NCI-H1436 treated with DMSO at 0.1 percent for 48 hours (cell line): ENCODE measurements at places on chromosomes 16 and 17.

DNA sequence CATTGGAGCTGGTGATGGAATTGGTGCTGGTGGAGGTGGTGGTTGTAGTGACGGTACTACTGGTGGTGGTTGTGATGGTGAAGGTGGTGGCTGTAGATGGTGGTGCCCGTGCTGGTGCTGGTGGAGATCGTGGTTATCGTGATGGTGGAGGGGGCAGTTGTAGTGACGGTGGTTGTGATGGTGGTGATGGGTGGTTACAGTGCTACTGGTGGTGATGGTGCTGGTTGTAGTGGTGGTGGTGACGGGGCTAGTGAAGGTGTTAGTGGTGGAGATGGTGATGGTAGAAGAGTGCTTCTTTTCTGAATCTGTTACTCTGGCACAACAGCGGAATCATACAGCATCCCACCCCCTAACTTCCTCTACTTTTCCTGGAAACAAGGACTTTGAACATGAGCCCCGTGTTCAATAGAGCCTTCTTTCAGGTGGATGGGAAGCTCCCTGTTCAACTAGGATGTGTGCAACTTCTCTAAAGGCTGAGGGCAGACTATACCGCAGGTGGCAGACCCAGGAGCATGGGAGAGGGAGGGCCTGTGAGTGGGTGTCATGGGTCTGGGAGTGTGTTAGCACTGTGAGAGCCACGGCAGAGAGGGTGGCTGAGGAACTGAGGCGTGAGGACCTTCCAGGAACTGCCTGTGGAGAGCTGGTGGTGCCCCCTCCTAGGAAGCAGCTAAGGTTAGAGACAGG is 8.2 kb downstream of the TBX21 start:
- DNase-seq = no peak

DNA sequence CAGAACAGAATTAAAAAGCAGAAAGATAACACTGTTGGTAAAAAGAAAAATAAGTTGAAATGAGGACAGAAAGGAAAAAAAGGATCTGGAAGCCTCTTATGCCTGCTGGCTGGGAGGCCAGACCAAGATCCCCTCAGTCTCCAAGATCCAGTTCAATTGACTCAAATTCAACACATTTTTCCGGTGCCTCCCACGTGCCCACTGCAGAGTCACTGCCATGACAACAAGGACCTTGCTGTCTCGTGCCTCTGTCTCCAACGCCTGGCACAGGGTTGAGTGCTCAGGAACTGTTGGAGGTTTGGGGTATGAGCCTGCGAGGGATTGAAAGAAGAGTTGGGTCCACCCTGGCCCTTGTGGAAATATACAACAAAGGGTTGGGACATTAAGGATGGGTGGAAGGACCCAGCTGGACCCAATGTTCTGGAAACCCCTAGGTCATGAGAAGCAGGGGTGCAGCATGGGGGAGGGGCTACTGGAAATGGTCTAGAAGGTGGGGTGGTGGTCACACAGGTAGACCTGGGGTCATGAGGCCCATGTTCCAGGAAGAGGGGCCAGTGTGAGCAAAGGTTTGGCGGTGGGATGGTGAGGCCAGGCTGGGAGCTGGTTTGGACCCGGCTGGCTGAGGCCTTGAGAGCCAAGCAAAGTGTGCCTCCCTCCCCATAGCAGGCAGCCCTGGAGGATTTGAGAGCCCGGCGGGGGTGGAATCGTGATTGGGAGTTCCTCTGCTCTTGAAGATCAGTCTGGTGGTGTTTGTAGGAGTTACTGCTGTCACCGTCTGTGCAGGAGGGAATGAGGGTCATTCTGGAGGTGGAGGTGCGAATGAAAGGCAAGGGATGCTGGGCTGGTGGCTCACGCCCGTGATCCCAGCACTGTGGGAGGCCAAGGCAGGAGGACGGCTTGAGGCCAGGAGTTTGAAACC is 1.3 kb downstream of the IL34 start:
- DNase-seq = no peak

DNA sequence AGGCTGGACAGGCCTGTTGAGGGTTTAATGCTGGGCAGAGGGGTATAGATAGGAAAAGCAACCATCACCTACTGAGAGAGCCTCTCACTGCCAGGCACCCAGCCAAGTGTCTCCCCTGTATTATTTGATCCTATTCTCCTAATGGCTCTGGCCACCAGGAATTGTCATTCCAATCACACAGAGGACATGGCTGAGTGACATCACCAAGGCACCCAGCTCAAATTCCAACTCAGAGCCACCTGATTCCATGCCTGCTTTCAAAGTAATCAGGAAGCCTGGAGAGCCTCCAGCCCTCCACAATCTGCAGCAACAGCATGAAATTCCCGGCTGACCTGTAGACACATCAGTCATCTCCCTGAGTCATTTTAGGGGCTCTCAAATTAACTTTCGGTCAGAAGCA is 368.9 kb upstream of the C16orf82 start:
- DNase-seq = no peak

DNA sequence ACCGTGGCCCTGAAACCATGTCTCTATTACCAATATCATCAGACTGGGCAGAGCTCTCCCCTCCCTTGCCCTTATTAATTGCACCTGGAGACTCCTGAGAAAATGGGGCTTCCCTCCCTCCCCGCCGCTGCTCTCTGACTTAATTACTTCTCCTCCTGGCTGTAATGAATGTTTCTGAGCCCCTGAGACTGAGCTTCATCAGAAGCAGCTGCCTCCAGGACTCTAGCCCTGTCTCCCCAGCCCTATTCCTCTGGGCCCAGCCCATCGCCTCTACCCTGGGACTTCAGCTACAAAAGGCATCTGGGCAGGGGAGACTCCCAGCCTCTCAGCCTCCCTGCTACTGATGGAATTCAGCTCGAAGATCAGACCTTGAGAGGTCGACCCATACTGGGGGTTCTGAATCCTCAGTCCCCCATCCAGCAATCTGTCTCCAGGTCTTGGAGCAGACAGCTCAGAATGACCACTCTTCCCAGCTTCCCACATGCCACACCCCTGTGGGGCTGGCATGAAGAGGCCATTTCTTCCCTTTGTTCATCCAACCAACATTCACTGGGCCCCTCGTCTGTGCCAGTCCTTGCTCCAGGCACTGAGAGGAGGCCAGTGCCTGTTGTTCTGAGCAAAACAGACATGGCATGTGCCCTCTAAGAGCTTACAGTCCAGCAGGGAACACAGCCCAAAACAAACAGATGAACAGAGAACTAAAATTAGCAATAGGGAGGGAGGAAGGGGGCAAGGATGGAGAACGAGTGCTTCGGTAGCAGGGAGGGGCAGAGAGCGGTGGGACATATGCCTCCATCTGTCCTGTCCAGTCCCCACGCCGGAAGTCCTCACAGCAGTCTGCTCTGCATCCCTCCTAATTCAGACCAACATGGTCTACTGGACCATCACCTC is 17.0 kb upstream of the NAGS start:
- DNase-seq = no peak

- DNase-seq = no peak
These were observed 40.6 kb downstream of the MIS12 start for GRCh38 chr17:5526821-5527598.

DNA sequence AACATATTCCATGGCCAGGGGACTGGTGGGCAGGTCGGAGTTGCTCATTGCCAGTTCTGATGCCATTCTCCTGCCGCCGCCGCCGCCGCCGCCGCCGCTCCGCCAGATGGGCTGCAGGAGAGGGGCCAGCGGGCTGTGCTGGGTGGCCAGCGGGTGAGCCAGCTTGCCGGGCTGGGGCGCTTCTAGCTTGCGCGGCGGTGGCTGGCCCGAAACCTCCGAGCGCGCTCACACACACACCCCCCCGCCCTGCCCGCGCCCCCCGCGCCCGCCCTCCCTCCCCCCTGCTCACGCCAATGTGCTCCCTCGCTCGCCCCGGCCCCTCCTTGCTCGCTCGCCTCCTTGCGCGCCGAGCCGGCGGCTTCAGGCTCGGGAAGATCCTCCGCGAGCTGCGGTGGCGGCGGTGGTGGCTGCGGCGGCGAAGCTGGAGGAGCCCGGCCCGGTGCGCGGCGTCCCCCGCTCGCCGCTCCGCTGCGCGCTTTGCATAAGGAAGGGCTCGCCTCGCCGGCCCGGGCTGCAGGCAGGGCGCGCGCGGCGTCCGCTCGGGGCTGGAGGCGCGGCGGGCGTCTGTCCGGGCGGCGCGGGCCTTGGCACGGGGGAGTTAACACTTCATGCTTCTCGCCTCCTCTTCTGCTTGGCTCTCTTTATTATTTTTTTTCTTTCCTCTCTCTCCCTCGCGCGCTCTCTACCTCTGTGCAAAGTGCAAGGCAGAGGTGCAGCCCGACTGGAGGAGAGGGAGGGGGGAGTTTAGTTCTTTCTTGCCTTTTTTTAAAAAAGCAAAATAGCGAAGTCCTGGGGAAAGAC is 500 bp downstream of the MAF start:
- DNase-seq = no peak

- DNase-seq = no peak
These were observed 276.4 kb upstream of the PSMD7 start for GRCh38 chr16:74020095-74020670.

GRCh38 chr16:74999609-75000480 is 1.0 kb downstream of the ZNRF1 start:
- DNase-seq = no peak

DNA sequence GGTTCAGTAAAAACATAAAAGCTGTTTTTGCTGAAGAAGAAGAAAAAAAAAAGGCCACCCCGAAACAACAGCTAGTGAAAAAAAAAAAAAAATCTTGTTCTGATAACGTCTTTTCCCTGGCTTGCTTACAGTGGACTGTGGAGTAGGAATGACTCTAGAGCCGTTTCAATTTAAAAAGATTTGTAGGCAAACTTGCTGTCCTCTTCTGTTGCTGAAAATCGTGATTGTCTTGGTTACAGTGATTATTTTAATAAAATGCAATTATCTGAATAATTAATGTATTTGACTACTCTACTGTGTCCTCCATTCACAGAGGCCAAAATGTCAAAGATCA is 190.6 kb upstream of the TBX2 start:
- DNase-seq = no peak

DNA sequence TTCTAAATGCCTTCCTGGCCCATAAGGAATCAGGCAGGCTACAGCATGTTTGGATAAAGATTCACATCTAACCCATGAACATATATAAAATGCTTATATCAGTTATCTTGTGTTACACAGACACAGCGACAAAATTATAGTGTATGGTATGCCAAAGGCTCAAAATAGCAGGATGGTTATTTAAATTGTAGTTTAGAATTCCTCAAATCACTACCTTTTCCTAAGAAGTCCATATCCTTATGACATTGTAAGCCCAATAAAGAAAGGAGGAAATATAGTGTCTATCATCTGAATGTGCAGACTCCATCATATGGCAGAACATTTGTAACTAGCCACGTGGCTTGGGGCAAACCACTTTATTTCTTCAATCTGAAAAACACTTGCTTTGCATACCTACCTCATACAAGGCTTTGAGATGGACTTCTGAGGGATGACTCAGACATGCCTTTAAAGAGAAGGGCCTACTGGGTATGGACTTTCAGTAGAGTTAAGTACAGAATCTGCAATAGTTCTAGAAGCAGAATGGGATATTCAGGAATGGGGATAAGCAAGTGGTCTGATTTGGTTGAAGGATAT is 12.1 kb upstream of the DHX8 start:
- no peak for DNase-seq

- DNase-seq = no peak
These were observed 34.4 kb downstream of the WWP2 start for GRCh38 chr16:69796285-69797118.

- no peak for DNase-seq
These were observed 55.9 kb downstream of the CDK12 start for GRCh38 chr17:39517224-39517623.

DNA sequence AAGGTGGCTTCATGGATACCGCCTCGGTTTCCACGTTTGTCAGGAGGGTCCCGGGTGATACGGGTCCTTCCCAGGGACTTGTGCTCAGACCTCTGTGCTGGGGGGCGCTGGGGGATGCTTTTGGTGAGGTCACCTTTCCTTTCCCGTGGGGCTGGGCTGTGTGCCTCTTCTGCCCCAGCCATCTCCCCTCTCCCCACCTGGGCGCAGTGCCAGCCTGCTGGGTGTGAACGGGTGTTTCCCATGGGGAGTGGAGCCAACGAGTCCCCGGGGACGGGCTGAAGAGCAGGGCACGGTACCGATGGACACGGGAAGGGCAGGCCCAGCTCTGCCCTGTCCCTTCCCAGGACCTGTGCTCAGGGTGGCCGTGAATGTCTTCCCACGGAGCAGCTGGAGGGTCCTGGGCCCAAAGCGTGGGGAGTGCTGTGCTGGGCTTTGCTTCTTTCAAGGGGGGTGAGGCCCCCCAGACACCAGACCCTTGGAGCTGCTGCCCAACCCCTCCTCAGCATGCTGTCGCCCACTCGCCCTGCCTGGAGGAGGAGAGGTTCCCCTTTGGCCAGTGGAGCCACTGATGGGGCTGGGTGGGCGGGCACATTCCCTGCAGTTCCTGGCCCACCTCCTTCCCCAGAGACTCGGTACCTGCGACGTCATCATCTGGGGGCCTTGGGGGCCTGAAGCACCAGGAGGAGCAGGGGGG is 15.5 kb downstream of the TELO2 start:
- no peak for DNase-seq

DNA sequence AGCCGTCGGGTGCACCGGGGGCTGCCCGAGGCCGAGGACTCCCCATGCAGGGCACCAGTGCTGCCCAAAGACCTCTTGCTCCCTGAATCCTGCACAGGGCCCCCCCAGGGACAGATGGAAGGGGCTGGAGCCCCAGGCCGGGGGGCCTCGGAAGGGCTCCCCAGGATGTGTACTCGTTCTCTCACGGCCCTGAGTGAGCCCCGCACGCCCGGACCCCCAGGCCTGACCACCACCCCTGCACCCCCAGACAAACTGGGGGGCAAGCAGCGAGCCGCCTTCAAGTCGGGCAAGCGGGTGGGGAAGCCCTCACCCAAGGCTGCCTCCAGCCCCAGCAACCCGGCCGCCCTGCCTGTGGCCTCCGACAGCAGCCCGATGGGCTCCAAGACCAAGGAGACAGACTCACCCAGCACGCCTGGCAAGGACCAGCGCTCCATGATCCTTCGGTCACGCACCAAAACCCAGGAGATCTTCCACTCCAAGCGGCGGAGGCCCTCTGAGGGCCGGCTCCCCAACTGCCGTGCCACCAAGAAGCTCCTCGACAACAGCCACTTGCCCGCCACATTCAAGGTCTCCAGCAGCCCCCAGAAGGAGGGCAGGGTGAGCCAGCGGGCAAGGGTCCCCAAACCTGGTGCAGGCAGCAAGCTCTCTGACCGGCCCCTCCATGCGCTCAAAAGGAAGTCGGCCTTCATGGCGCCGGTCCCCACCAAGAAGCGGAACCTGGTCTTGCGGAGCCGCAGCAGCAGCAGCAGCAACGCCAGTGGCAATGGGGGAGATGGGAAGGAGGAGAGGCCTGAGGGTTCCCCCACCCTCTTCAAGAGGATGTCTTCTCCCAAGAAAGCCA is 40.6 kb downstream of the SREBF1 start:
- no peak for DNase-seq
